NCI-H510A (cell line): ENCODE measurements at places on chromosomes 3 and 15.

- no peak for DNase-seq
These were observed 28.3 kb upstream of the AP3B2 start for GRCh38 chr15:82737975-82738374.

GRCh38 chr3:73789825-73790444 is 165.2 kb upstream of the PDZRN3 start:
- no peak for DNase-seq

DNA sequence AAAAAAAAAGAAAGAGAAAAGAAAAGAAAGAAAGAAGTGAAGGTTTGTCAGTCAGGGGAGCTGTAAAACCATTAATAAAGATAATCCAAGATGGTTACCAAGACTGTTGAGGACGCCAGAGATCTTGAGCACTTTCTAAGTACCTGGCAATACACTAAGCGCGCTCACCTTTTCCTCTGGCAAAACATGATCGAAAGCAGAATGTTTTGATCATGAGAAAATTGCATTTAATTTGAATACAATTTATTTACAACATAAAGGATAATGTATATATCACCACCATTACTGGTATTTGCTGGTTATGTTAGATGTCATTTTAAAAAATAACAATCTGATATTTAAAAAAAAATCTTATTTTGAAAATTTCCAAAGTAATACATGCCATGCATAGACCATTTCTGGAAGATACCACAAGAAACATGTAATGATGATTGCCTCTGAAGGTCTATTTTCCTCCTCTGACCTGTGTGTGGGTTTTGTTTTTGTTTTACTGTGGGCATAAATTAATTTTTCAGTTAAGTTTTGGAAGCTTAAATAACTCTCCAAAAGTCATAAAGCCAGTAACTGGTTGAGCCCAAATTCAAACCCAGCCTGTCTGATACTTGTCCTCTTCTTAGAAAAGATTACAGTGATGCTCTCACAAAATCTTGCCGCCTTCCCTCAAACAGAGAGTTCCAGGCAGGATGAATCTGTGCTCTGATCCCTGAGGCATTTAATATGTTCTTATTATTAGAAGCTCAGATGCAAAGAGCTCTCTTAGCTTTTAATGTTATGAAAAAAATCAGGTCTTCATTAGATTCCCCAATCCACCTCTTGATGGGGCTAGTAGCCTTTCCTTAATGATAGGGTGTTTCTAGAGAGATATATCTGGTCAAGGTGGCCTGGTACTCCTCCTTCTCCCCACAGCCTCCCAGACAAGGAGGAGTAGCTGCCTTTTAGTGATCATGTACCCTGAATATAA is 2.0 kb downstream of the B2M start:
- no peak for DNase-seq

DNA sequence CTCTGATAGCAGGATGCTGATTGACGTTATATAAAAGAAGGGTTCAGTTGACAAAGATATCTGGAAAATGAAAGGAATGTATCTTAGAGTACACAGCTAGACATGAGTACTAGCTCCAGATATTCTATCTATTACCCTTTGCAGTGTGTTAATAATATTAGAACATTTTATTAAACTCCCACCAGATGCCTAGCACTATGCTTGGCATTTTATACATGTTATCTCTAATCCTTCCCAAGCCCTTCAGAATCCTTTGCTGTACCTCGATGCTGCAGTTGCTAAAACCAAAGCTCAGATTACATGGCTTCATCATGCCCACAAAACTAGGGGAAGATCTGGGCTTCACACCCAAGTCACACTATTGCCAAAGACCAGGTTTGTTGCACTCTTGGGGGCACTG is 350.1 kb upstream of the AZI2 start:
- no peak for DNase-seq

GRCh38 chr3:37116998-37117397 is 57.4 kb downstream of the LRRFIP2 start:
- no peak for DNase-seq

GRCh38 chr15:62432702-62433398 is 267.8 kb upstream of the C2CD4B start:
- DNase-seq, result no peak

- no peak for DNase-seq
These were observed 185.6 kb downstream of the FAM43A start for GRCh38 chr3:194871143-194871863.

DNA sequence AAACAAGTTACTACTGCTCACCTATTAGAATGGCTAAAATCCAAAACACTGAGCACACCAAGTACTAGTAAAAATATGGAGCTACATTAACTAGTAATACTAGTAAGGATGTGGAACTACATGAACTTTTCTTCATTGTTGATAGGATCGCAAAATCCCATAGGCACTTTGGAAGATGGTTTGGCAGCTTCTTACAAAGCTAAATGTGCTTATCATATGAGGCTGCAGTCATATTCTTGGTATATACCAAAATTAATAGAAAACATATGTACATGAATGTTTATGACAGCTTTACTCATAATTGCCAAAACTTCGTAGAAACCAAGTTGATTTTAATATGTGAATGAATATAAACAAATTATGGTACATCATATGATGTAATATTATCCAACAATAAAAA is 366.8 kb upstream of the KCNMB2 start:
- DNase-seq, result no peak

GRCh38 chr3:163422671-163423070 is 1655.6 kb downstream of the SI start:
- DNase-seq, result no peak

GRCh38 chr3:189838291-189838690 is 207.1 kb downstream of the TP63 start:
- DNase-seq, result no peak

DNA sequence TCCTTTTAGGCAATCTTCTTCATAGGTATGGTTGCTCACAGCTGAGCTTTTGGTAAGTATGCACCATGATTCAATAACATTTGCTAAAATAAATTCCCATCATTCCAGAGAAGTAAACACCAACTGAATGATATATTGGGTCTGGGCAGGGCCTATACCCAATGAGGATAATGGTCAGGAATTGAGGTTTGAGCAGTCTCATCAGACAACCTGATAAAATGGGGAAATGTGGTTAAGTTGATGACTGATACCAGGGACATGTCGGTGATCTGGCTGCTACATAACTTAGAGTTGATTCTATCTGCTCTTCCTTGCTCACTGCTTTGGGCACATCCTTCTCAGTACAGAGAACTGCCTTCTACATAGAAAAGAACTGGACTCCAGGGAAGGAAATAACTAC is 92.9 kb downstream of the GPR156 start:
- DNase-seq, result no peak

- no peak for DNase-seq
These were observed 8.0 kb downstream of the HDDC3 start for GRCh38 chr15:90924375-90924774.

GRCh38 chr3:57530071-57530608 is 14.0 kb downstream of the DNAH12 start:
- DNase-seq, result no peak

- peak; percentile 28 for DNase-seq
These were observed 79.4 kb upstream of the ATP11B start for GRCh38 chr3:182713743-182714517.

GRCh38 chr15:69125236-69125635 is 35.2 kb upstream of the GLCE start:
- DNase-seq, result no peak

DNA sequence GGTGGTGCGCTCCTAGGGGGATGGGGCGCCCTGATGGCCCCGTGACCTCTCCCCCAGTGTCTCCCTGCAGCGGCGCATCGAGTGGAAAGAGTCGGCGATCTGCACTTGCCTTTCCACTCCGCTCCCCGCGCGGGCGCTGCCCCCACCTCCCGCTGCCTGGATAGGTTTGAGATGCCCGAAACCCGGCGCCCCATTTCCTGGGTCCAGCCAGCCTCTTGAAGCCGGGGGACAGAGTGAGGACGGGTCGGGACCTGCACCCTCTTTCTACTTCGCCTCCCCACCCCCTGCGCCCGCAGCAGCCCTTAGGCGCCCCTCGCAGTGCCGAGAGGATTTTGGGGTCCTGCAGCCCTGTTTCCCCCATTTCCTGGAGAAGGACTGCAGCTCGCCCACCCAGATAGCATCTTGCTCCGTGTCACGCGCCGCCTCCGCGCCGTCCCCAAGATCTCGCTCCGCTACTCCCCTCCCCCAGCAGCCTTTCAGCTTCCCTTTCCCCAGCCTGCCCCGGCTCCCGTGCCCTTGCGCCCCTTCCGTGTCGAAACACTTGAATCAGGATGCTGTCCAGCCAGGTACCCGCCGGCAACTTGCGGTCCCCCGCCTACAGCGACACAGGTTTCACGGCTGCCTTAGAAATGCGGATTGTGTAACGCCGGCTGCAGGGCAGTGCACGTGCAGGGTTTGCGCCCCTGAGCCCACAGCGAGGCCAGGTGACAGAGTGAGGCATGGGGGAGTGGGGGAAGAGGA is 519 bp downstream of the ABHD6 start:
- no peak for DNase-seq

GRCh38 chr15:71804226-71804625 is 6.1 kb upstream of the NR2E3 start:
- DNase-seq, result no peak

DNA sequence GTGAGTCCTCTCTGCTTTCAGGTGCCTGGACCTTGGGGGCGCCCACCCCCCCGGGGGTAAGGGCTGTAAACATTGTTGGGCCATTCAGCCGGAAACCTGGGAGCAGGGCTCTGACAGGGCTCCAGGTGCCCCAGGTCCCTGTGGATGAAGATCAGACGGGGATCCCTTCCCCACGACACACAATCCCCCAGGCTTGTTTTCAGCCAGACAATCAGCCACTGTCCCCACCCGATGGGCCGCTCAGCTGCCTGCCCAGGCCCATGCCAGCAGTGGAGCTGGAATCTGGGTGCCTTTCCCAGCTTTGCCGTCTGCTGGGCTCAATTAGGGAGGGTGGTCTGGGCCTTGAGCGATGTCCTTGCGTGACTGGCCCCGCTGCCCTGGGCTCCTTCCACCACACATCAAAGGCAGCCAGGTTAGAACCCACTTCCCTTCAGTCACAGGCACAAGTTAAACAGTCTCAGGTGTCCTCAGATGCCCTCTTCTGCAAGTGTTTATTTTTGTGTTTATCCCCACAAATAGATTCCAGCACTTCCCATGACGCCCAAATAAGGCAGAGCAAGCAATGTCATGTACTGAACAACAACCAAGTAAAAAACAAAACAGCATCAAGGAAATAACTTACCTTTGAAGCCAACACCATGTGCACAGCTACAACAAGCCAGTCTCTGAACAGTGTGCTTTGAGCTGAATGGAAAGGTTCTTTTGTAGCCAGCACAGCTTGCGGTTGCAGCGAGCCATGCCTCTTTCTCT is 77.0 kb upstream of the ALDH1A3 start:
- no peak for DNase-seq

DNA sequence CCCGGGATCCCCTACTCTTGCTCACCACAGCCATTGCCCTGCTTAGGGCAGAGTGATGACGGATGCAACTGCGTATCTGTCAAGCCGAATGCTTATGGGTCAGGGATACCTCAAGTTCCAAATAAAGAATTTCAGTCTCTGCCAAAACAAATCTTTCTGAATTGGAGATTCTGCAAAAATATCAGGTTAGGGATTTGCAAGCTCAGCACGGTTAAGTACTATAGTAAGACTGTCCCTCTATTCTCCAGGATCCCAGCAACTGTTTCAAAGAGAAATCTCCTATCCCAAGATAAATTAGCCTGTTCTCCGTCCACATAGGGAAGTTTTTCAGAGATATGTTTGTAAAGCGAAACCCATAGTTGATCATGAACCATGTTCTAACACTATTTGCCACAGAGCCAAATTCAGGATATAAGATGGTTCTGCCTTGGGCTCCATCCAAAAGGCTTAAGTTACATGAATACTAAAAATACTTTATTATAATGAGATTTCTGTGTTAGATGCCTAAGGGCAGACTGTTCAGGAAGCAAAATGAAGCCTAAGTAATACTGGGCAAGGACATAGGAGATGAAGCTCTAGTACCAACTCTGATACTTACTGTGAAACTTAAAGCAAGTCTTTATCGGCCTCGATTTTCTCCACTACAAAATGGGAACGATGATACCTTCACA is 100.1 kb upstream of the LPP start:
- DNase-seq, result no peak

- no peak for DNase-seq
These were observed 34.8 kb downstream of the DNAJB8 start for GRCh38 chr3:128431803-128432300.

GRCh38 chr3:99781761-99782160 is 35.9 kb upstream of the CMSS1 start:
- no peak for DNase-seq

DNA sequence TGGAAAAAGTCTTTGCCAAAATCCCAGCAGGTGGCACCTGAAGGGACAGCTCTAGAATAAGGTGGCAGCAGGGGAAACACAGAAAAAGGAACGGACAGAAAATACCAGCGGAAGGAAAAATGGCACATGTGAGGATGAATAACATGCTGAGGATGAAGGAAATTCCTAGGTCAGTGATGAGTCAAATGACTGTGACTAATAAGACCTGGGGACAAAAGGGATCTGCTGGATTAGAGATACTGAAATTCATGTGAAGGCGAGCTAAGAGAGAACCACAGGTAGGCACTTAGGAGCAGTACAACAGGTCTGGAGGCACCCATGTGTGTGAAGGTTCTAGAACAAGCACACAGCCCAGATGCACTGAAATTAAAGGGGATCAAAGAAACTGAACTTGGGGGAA is 482.5 kb downstream of the FOXP1 start:
- no peak for DNase-seq

GRCh38 chr3:33372218-33373081 is 67.8 kb downstream of the UBP1 start:
- DNase-seq, result no peak

- DNase-seq, result no peak
These were observed 300.1 kb downstream of the RORA start for GRCh38 chr15:60928970-60929369.

GRCh38 chr3:87810452-87811016 is 248.3 kb downstream of the CGGBP1 start:
- DNase-seq, result no peak

DNA sequence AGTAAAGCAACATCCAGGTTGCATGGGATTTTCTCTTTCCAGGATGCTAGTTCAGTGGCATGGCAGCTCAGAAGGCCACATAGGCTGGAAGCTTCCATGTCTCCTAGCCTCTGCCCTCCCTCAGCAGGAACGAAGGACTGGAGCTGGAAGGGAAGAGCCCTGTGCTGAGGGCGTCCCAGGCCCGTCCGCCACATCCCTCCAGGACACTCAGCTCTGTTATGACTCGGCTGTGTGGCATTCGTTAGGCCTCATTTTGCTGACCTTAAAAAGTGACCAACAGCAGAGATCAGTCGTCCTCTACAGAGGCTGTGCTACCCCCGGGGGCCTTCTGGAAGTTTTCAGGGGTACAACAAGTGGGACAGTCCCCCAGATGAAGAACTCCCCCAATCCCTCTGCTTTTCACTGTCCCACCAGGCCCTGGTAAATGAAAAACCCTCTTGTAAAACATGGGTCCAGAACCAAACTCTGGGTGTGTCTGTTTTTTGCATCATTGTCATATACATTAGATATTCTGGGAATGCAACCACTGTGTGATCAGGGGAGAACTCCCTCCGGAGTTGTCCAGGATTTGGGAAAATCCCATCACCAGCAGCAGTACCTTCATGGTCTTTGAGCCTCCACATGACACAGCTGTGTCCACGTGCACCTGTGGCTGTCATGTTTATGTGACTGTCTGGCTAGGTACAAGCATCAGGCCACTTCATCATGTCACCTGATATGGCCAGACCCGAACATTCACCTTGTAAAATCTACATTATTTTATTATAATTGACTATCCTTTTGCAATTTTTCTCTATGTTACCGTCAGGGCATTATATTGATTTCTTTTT is 149.9 kb downstream of the OR4M2 start:
- no peak for DNase-seq

- no peak for DNase-seq
These were observed 20.0 kb downstream of the BCHE start for GRCh38 chr3:165817160-165817709.

GRCh38 chr15:78065284-78065872 is 12.1 kb downstream of the TBC1D2B start:
- DNase-seq, result no peak
